ENCODE measurements at places on chromosomes 1 and 21.

GRCh38 chr1:111099289-111099688, 40.6 kb downstream of the DRAM2 start:
- peak; percentile 47 for DNase-seq

DNA sequence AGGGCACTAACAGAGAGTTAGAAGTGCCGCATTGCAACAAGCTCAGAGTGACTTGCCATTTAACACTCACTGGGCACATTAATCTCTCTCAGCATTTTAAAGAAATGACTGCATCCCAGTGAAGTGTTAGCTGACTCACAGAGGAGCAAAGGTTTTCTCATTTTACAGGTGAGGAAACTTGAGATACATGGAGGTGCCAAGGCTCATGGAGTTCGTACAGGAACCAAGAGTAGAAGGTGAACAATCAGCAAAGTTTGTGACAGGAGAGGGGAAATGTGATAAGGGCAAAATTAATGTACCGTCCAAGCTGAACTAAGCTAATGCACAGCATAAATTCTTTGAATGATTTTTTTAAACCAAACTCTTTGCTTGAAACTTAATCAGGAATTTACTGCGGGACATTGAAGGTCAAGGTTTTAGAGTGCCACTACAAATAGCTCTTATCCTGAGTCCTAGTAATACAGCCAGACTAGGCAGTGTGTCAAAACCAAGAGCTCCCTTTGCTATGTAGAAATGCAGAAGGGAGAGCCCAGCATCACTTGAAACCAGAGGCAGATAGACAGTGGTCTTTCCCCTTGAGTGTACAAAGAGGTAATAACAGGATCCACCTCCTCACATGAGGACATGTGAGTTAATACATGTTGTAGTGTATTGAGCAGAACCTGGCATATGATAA, 22.4 kb upstream of the NTPCR start:
- no peak for DNase-seq

GRCh38 chr1:186689376-186689775, 9.2 kb upstream of the PTGS2 start:
- no peak for DNase-seq

- no peak for DNase-seq
Measured at GRCh38 chr1:16090076-16090826, 16.8 kb upstream of the FAM131C start.

GRCh38 chr1:113872219-113872935, 865 bp upstream of the PTPN22 start:
- DNase-seq, result no peak

GRCh38 chr1:30911059-30911954, 2.7 kb upstream of the SDC3 start:
- peak; percentile 45 for DNase-seq

DNA sequence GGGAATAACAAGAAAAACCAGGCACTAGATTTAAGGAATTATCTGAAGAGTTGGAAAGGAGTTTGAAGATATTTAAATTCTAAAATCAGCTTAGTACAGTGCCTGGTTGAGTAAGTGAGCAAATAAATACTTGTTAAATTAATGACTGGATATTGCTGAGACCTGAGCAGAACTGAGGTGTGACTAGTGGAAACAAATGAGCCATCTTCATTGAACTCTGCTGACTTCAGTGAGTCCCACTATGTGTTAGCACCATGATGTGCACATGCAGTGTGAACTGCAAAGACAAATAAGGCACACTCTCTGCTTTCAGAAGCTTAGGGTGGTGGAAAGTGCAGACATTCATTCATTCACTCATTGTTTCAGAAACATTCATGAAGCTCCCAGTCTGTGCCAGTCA, 48.7 kb downstream of the ELAPOR1 start:
- no peak for DNase-seq

GRCh38 chr1:163171826-163172225, 30.9 kb downstream of the RGS5 start:
- no peak for DNase-seq

DNA sequence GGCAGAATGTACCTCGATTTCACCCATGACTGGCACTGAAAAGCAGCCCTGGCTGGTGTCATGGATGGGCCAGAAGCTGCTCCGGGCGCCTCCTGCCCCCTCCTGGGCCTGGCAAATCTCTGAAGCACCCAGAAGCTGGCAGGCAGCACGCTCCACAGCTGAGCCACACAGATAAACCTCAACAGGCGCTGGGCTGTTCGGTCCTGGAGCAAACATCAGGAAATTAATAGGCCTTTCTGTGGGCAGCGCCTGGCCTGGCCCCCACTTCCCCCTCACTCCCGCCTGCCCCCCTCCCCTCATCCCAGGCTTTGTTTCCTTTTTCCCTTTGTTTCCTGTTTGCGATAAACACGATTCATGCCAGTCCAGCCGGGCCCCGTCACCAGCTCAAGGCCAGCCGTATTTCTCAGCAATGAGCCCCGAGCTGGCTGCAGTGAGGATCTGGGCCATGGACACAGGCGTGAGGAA, 20.1 kb upstream of the DISP3 start:
- DNase-seq, result no peak

GRCh38 chr1:155128755-155129473, 1.2 kb downstream of the EFNA1 start:
- no peak for DNase-seq

- peak; percentile 42 for DNase-seq
Measured at GRCh38 chr1:114607223-114607622, 25.8 kb upstream of the BCAS2 start.

- DNase-seq, result no peak
Measured at GRCh38 chr21:38995731-38996130, 187.5 kb downstream of the PSMG1 start.

GRCh38 chr1:188715566-188715965, 1762.1 kb downstream of the BRINP3 start:
- DNase-seq, result no peak

DNA sequence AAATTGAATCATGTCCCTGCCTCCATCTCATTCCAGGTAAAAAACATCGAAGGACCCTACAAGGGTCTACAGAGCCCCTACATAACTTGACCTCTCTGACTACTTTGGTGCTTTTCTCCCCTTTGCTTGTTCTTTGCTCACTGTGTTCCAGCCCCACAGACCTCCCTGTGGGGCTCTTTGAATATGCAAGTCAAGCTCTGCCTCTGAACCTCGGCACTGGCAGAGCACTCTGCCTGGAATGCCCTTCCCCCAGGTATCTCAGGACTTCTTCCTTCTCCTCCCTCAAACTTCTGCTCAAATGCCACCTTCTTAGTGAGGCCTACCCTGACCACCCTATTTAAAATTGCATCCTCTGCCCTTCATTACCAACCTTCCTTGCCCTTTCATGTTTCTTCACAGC, 87.8 kb upstream of the CD34 start:
- DNase-seq, result no peak

DNA sequence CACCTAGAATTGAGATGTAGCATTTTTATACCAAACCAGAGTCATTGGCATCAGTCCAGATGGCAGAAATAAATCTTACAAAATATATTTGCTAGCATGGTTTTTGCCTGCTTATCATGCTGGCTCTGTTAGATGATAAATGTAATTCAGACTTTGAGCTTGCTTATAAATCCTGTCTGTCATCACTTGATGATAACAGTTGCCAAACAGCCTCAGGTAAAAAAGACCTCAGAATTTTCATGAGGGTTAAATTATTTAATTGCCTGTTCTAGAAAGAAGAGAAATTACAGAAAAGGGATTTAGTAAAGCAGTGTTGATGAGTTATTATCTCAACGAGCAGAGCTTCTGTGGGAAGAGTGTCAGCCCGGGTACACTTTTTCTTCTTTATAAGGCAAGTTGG, 83.3 kb downstream of the FNBP1L start:
- DNase-seq, result no peak

- no peak for DNase-seq
Measured at GRCh38 chr1:119808491-119808890, 2.8 kb downstream of the REG4 start.

DNA sequence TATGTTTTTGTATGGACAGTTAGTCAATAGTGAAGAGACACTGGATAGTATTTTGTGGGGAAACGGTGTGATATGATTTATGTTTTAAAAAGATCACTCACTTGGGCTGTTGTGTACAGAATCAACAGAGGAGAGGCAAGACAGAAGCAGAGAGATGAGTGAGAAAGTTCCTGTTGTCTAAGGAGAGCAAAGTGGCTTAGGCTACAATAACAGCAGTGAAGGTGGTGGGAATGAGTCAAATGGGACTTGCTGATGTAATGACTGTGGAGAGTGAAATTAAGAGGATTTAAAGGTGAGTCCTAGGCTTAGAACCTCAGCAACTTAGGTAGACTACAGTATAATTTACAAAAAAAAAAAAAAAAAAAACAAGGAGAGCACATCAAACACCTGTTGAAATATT, 169.2 kb upstream of the HP1BP3 start:
- no peak for DNase-seq

- no peak for DNase-seq
Measured at GRCh38 chr1:86866665-86867064, 47.3 kb downstream of the SELENOF start.

DNA sequence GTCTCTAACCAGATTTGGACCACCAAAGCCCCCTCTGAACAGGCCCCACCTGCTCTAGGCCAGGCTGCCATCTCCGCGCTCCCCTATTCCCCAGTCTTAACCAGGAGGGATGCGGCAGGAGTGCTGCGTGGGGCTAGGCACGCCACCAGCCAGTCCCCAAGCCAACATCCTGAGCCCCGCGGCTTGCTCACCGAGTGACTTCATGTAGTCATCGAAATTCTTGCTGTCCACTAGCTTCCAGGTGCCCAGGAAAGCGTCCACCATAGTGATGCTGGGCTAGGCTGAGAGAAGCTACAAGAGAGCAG, 173 bp downstream of the FABP3 start:
- DNase-seq, result no peak

DNA sequence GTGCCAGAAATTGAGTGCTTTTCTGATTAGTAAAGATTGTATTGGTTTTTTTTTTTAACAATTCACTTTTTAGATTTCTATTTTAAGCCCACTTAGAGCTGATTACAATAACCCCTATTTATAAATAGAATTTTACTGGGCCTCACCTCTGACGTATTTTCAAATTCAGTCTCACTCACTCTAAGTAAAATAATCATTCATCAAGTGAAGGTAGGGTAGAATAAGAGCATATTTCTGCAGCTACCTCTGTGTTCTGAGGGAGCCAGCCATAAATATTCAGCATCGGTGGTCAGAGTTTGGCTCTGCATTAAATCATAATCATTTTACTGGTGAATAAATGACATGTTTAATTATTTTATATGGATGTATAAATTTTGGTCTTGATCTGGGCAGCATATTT, 95.8 kb upstream of the UBE2U start:
- DNase-seq, result no peak

GRCh38 chr1:221053889-221054288, 174.6 kb downstream of the HLX start:
- peak; percentile 68 for DNase-seq

GRCh38 chr1:21324368-21325141, 34.3 kb upstream of the ECE1 start:
- DNase-seq, result no peak

- no peak for DNase-seq
Measured at GRCh38 chr21:44199448-44199847, 41.3 kb downstream of the ICOSLG start.

- DNase-seq, result no peak
Measured at GRCh38 chr1:245942856-245943255, 564.2 kb downstream of the SMYD3 start.

- DNase-seq, result no peak
Measured at GRCh38 chr1:53401813-53402745, 57.1 kb upstream of the DMRTB1 start.

GRCh38 chr1:208895181-208895580, 651.0 kb upstream of the PLXNA2 start:
- no peak for DNase-seq

DNA sequence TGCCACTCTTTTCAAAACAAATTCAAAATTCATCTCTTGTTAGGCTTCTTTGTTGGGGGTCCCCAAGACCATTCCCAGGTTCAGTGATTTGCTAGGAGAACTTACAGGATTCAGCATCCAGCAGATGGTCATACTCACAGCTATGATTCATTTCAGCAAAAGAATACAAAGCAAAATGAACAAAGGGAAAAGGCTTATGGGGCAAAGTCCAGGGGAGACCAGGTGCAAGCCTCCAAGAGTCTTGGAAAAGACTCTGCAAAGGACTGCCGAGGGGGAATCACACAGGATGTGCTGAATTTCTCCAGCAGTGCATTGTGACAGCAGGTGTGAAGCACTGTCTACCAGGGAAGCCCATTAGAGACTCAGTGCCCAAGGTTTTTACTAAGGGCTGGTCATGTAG, 7.3 kb downstream of the TRAF5 start:
- DNase-seq, result no peak

DNA sequence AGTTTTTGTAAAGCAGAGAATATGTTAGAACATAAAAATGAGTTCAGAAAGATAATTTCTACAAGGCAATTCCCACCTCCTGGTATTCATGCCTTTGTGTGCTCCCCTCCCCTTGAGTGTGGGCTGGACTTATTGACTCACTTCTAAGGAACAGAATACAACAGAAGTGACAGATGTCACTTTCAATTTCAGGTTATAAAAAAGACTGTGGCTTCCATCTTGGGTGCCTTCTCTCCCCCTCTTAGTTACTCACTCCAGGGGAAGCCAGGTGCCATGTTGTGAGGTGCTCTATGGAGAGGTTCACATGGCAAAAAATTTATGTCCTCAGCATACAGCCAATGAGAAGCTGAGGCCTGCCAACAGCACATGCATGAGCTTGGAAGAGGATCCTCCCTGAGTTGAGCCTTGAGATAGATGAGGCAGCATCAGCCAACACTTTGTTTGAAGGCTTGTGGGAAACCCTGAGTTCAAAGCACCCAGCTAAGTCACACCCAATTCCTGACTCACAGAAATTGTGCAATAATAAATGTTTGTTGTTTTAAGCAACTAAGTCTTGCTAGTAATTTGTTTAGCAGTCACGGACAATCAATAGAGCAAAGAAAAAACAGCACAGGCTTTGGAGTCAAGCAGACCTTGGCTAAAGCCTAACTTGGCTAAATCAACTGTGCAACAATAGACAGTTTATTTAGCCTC, 73.5 kb upstream of the NGF start:
- no peak for DNase-seq

- no peak for DNase-seq
Measured at GRCh38 chr1:226863446-226863845, 7.0 kb upstream of the PSEN2 start.

GRCh38 chr1:200180821-200181220, 153.3 kb downstream of the NR5A2 start:
- DNase-seq, result no peak
